ENCODE measurements at places on chromosomes 3 and 15.

GRCh38 chr3:51471775-51472652, 27.8 kb downstream of the DCAF1 start:
- DNase-seq, result no peak

DNA sequence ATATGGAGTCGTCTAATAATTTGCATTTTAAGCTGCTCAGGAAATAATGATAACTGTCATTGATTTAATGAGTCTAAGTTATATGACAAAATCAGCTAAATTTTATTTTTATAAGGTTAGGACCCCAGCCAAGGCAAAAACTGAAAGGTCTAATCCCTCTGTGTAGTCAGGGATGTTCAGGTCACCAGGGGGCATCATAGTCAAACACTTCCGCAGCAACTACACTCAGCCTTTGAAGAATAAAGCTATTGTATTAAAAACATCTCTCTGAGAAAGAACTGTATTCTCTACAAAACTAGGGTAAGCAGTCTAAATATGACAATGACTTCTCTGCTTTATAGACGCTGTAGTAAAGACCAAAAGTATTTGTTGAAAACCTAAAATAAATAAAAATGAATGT, 15.0 kb downstream of the INTS14 start:
- DNase-seq, result no peak

DNA sequence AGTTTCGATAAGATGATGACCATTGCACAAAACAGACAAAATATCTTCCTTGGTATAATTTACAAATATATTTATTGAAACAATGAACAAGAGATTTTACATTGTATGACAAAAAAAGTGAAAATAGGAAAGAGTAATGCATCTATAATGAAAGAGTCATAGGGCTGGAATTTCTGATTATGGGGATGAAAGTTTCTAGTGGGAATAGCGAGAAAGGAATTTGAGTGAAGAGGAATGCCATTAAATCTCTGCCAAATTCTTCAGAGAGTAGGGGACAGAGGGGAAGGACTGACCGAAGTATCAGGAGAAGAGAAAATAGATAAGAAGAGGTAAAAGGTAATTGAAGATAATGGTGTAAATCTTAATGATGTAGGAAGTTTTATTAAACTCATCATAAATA, 125.4 kb downstream of the VGLL3 start:
- DNase-seq, result no peak

DNA sequence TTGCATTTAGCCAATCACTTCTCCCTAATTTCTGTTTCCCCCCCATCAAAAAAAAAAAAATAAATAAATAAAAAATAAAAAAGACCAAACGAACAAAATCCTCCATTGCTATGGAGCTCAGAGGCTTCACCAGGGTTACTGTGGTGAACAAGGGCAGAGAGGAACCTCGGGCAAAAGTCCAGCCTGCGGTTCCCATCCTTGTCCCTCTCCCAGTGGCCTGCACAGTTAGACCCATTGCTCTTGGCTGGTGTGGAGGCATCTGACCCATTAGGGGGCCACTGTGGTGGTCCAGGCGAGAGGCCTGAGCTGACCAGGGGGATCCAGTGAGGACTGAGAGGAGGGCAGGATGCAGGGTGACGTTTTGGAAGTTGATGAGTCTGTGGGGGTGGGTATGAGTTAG, 18.8 kb downstream of the CORO2B start:
- DNase-seq, result no peak

DNA sequence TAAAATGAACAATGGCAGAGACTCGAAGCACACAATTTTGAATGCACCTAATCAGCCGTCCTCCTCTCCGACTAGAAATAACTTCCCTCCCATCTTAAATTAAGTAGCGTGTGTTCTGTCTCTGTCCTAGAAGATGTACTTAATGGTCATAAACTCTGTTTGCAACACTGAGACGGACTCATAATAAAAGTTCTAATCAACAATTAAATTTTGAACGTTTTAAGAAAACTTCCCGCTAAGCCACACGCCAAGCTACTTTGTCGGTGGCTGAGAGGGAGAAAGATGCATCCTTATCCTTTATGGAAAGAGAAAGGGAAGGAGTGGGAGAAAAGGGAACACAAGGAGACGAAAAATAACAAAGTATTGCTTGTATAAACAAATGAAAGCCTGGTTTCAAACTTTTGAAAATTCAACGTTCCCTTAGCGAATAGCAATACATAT, 989 bp downstream of the GNB4 start:
- no peak for DNase-seq

GRCh38 chr3:32399030-32399620, 7.5 kb downstream of the CMTM7 start:
- no peak for DNase-seq

GRCh38 chr3:63309768-63310167, 31.7 kb downstream of the SYNPR start:
- no peak for DNase-seq

DNA sequence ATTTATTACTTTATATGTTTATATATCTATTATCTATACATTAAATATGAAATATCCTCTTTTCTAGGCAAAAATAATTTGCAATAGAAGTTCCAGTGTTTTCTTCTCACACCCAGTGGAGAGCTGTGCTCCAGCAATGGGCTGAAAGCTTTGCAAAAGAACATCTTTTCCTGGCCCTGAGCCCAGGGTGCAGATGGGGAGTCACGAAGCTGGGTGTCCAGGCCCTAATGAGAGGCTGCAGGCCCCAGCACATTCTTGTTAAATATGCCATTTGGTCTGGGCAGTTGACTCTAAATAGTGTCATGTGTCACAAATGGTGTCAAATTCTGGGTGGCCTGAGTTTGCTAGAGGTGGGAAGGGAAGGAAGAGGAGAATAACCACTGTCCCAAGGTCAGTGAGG, 5.7 kb downstream of the NTRK3 start:
- no peak for DNase-seq

DNA sequence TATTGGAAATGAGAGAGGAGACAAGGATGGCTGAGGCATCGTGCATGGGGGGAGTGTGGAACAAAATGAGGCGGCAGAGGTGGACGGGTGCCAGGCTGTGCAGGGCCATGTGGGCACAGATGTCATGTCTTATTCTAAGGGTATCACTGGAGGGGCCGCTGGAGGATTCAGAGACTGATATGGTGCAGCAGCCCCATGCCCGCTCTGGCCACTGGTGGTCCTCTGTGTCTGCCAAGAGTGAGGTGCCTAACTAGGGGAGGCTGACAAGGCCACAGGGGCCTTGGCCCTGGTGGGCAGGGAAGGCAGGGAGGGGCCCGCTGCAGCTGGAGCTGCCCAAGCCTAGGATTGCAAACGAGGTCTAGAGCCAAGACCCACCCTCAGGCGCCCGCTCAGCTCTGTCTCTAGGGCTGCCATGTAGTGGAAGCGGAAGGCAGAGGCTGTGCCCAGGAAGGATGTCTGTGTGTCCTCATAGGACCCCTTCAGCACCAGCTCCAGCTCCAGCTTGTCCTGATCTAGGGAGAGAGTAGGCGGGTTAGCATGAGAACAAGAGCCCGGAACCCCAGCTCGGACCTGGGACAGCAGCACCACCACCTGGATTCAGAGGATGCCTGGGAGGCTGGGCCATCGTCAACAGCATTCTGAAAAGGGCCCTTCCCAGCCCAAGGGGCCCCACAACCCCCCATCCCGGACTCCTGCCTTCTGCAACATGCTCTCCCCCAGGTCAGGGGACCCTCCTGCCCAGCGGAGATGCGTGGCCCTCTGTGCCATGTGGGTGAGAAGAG, 11.3 kb downstream of the PLA2G4D start:
- DNase-seq, result no peak

DNA sequence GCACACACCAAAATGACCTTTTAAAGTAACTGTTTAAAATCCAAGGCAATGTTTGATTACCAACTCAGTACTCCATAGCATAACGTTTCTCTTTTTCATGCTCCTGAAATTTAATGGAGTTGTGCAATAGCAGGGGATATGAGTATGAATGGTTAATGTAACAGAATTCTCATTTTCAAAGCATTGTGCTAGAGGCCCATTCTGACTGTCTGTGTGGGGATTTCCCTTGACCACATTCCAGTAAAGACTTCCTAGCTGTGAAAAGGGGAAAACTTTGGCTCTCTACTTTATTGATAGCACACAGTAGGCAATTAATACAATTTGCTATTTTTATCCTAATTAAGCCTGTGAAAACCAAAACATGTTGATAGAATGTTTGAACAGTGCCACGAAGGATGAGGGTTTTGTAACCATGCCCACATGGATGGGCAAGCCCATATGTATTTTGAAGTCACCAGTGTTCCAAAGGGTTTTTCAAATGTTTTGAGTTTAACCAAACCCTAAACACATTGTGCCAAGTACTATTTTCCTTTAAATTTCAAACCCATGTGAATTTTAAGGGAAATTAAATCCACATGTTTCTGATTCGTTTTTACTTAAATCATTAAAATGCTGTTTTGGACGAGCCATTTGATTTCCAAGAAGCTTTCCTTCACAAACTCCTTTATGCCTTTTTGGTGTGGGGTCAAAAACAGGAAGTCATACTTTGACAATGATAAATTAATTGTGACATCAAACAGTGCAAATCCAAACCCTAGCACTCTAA, 261.2 kb downstream of the SHOX2 start:
- no peak for DNase-seq

DNA sequence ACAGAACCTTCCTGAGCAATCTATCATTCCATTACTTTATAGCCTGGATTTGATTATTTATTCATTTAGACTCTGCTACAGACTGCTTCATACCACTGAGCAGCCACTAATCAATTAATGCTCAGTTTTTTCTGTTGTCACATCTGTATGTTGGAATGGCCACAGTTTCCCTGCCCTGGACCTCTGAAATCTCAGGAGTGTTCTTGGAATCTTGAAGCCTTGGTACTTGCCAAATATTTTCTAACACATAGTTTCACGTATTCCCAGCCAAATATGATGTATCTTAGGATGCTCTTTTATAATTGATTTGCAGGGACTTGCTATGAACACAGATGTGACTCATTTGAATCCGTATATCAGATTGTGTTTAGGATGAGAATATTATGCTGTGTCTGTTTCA, 225.8 kb downstream of the TAFA4 start:
- no peak for DNase-seq

GRCh38 chr3:126980266-126980811, 2.6 kb upstream of the PLXNA1 start:
- DNase-seq, result no peak

GRCh38 chr15:78540871-78541743, 863 bp downstream of the PSMA4 start:
- no peak for DNase-seq

- peak; percentile 82 for DNase-seq
Measured at GRCh38 chr15:31471731-31472430, 145.2 kb downstream of the KLF13 start.

DNA sequence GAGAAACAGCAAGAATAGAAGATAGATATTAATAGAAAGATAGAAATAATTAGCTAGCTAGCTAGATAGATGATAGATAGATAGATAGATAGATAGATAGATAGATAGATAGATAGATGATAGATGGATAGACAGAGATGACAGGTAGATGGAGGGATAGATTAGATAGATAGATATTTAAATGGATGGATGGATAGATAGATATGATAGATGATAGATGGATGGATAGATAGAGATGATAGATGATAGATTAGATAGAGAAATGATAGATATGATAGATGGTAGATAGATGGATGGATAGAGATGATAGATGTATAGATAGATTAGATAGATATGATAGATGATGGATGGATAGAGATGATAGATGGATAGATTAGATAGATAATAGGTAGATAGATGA, 8.3 kb upstream of the ATP10A start:
- DNase-seq, result no peak

- DNase-seq, result no peak
Measured at GRCh38 chr3:2041931-2042330, 56.7 kb upstream of the CNTN4 start.

DNA sequence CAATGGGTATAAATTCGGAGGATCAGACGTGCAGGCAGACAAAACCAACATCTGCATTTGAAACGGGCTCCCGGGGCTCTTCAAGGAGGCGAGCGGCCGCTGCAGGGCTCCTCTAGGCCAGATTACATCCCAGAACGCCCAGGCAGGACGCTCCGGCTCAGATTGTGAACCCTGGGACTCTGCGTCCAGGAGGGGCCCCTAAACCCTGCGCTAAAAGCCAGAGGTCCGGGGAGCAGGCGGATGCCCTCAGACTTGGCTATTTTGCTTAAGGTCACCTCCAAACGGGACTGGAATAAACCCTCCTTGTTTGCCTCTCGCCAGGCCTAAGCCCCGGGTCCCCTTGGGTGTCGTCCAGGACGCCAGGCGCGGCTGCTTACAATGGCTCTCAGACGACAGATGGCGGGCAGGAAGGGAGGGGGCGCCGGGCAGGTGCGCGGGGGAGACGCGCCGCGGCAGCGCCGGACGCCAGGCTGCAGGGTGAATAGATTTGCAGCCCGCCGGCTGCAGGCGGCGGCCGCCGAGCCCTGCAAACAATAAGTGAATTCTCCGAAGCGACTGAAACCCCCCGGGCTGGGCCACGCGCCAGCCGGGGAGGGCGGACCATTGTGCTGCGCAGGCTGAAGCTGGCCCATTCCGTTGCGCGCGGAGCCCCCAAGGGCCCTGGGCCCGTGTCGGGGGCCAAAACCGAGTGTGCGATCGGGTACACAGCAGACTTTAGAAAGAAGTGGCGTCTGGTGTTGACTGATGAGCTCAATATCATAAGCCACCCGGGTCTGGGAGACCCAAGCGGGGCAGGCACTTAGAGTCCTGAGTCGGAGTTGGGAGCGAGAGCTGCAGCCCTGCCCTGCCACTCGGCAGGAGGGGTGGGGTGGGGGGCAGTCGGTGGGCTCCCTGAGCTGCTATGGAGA, 32.3 kb upstream of the AMOTL2 start:
- no peak for DNase-seq

GRCh38 chr15:73914145-73914544, 12.1 kb upstream of the LOXL1 start:
- DNase-seq, result no peak

- no peak for DNase-seq
Measured at GRCh38 chr15:100536733-100537132, 8.0 kb upstream of the CERS3 start.

- no peak for DNase-seq
Measured at GRCh38 chr3:143536817-143537535, 311.3 kb downstream of the SLC9A9 start.

DNA sequence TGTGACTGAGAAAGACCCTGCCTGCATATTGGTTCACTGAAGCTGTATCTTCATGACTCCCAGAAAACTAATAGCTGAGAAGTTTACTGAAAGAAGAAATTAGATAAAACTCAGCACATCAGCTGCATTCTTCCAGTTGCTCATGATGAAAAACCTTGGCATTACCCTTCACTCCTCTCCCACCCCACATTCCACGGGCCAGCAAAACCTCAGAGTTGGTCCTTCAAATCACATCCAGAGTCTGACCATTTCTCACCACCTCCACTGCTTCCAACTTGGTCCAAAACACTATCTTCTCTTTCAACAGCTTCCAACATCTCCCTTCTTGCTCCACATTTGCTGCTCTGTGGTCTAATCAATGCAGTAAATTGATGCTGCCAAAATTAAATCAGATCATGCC, 97.1 kb downstream of the CD47 start:
- no peak for DNase-seq

DNA sequence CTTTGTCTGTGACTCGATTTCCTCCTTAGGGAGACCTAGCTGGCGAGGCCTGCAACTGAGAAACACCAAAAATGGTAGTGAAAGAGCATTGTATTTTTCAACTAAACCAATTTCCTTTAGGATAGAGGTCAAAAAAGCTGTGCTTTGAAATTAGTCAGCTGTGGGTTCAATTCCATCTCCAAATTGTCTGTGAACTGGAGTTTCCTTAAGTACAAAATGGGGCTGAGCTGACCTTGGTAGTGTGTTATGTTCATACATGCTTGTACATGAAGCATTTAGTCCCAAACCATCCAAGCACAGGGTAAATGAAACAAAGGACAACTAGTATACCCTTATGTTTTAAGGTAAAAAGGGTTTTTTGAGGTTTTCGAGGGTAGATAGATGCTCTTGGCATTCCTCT, 99.3 kb downstream of the RARB start:
- DNase-seq, result no peak

Data from AG04450 (cell line).